ENCODE measurements at places on chromosomes 7 and 10. TPM values are rescaled to one million over a fixed set of nuclear protein-coding genes. Genes with fewer than 3 reads are reported as not detected.

PDZD7 gene
- total RNA-seq: 2.4 TPM

CYP3A4 gene
- total RNA-seq: under 0.01 TPM

CFAP46 gene
- total RNA-seq: not detected

CAMK2B gene
- 0.72 TPM for total RNA-seq
